ENCODE measurements at places on chromosomes 3 and 15.

- DNase-seq: no peak
These were observed 1187.6 kb downstream of the SI start for GRCh38 chr3:163890661-163891060.

DNA sequence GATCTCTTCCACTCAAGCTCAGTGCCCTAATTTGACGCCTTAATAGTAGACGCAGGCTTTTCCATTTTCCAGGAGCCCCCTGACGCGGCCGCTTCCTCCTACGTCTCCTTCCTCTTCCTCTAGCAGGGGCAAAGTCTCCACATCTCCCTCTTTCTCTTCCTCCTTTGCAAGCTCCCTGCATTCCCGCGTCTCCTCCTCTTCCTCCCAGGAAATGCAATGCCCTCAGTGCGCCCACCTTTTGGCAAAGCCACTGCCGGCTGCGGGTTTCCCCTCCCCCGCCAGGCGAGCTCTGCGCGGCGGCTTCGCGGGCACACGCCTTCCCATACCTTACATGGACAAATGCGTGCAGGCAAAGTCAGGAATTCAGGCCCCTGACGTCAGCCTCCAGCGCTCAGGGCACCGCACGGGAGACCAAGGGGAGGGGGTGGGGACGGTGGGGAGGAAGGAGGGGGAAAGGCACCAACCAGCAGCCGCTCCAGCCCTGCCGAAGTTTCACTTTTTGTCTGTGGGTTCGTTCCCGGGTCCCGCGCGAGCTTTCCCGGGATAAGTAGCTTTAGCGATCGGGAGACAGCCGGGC, 432 bp upstream of the LPP start:
- peak; percentile 98 for DNase-seq

GRCh38 chr3:45302470-45302869, 76.4 kb upstream of the TMEM158 start:
- DNase-seq: no peak

- no peak for DNase-seq
These were observed 589 bp upstream of the SENP5 start for GRCh38 chr3:196867155-196867506.

GRCh38 chr3:121661376-121661775, 673 bp upstream of the HCLS1 start:
- DNase-seq: no peak

- DNase-seq: peak; percentile 31
These were observed 29.4 kb downstream of the MELTF start for GRCh38 chr3:197000211-197000610.

DNA sequence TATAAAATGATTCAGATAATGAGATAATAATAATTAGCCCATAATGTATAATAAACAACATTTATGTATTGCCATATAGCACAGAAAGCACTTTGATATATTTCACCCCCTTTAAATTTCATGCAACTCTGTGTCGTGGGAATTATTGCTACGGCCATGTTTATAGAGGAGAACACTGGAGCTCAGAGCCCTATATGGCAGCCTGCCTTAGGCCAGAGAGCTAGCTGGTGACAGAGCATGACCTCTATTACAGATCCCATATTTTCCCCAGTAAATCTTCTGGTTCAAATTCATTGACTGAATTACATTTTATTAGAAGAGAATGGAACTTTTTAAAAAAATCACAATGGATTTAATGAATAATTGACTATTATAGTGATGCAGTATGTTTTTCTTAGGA, 25.0 kb downstream of the USP13 start:
- no peak for DNase-seq

GRCh38 chr3:178526291-178526690, 9.9 kb upstream of the KCNMB2 start:
- no peak for DNase-seq
